Activated CD8-positive, alpha-beta memory T cell treated with anti-CD3 and anti-CD28 coated beads for 1 hour (primary cell): ENCODE measurements at places on chromosomes 12 and 14.

DNA sequence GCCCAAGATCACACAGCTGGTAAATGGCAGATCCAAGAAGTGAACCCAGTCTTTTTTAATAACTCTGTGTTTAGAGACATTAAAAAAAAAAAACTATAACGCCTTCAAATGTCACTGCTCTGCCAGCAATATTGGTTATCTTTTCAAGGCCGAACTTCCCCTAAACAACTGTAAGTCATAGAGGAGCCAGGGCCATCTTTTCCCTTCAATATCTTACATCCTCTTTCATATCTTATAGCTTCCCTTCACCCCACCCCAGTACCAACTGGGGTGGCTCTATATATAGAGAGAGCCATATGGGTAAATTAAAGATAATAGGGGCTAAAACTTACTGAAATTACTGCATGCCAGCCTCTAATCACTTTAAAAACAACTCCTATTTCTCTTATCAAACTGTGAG, 100.2 kb downstream of the STAB2 start:
- no peak for DNase-seq

DNA sequence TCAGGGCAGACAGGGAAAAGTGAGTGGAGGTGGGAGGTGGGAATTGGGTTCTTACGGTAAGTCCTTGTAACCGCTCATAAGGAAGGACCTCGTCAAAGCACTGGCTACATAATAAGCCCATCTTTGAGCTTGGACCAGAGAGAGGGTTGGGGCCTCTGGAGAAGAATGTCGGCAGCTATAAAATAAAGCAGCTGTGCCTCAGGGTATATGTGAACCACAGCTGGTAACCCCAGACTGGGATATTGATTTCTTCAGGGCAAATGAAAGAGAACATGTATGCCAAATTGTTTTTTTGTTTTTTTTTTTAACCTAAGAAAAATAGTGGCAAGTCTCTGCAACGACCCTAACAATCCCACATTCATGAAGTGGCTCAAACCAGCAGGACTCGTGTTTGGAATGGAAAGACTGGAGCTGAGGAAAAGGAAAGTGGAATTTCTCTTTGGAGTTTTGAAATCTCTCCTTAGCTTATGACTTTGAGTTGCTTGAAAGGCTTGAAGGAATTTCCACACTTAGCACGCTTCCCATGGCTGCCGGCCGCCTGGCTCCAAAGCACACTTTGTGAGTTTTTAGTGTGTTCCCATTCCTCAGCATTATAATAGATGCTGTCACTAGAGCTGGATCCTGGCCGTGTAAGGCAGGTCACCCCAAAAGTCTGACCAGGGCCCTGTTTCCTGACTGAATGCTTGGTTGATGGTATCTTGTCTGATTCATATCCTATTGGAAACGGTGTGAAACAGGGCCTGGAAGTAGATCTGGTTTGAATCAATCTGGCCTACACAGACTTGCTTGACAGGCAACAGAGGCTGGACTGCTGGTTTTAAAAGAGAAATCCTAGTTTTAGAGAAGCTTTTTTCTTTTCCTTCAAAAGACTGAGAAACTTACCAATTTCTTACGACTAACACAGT, 244.7 kb downstream of the MSRB3 start:
- no peak for DNase-seq

DNA sequence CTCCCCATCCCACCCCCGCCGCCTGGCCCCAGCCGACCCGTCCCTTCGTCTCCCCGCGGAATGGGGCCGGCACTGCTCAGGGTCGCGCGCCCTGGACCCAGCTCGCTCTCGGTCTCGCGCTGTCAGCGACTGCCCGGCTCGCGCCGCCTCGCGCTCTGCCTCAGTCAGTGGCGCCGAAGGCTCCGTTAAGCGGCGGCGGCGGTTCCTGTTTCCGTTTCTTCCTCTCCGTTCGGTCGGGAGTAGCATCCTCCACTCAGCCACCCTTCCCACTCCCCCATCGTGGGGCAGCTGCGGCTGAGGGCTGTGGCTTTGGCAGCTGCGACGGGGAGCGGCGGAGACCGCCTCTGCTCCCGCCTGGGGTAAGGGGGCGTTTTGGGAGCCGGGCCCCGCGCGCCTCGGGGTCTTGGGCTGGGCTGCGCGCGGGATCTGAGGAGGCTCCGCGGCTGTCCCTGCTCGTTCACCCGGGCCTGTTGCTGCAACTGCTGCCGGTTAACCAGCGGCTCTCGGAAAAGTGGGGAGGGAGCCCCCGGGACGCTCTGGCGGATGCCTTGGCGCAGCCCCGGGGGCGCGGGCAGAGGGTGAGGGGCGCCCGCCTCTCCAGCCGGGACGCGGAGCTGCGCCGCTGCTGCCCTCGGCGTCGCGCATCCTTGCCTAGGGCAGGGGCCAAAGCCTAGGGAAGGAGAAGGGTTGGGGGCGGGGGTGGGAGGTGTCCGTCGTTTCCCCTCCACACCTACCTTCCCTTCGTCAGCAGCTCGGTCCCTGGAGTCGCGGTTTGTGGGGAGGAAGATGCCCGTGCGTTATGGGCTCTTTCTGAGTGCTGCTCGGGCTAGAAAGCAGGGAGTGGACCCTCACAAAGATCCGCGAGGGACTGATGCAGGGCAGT, 567 bp downstream of the FUT8 start:
- DNase-seq: peak; percentile 29

DNA sequence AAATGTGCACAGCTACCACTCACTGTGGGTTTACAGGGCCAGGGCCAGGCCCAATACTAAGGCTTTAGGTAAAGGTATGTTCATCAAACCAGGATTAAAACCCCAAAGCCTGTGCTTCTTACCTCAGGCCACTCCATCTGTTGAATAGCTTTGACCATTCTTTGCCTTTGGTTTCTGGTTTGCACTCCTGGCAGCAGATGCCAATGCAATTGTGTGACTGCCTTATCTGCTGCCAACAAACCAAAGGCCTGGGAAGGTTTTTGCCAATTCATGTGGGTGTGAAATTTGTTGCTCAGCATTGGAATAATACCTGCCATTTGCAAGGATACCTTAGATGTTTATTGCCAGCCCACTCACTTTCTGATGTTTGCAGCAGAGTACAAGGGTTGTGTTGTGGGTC, 221.6 kb downstream of the C12orf75 start:
- no peak for DNase-seq

- DNase-seq: no peak
Measured at GRCh38 chr12:66863276-66863675, 184.4 kb upstream of the GRIP1 start.

- DNase-seq: no peak
Measured at GRCh38 chr12:25723921-25724491, 170.9 kb upstream of the LMNTD1 start.

GRCh38 chr12:56529656-56530055, 8.0 kb downstream of the RBMS2 start:
- DNase-seq: no peak

DNA sequence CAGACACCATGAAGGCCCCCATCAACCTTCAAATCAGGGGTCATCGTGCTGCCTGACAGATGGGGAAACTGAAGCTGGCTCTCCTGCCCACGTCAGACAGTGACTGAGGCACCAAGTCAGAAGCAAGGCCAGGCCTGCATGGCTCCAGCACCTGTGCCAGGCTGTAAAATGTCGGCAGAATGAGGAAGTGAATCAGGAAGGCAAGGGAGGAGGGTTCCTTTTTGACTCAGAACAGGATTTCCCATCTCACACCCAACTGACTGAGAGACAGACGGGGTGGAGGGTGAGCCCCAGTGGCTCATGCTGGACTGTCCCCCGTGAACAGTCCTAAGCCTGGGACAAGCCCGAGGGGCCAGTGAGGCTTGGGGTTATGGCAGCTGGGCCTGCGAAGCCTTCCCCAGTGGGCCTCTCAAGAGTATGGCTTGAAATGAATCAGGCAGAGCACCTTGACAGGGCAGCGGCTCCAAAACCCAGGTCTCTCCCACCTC, 20.9 kb downstream of the SYNE3 start:
- no peak for DNase-seq

GRCh38 chr14:93049315-93049714, 66.4 kb downstream of the ITPK1 start:
- no peak for DNase-seq

- no peak for DNase-seq
Measured at GRCh38 chr12:41186026-41186425, 2.1 kb upstream of the PDZRN4 start.

DNA sequence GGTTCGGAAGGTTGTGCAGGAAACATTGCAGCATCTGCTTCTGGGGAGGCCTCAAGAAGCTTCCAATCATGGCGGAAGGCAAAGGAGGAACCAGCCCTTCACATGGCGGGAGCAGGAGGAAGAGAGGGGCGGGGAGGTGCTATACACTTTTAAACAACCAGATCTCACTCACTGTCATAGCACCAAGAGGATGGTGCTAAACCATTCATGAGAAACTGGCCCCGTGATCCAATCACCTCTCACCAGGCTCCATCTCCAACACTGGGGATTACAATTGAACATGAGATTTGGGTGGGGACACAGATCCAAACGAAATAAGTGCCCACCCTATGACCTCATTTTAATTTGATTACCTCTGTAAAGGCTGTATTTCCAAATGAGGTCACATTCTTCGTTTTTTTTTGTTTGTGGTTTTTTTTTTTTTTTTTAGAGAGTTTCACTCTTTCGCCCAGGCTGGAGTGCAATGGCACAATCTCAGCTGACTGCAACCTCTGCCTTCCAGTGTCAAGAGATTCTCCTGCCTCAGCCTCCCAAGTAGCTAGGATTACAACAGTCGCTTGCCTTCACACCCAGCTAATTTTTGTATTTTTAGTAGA, 11.4 kb upstream of the ORAI1 start:
- DNase-seq: no peak

DNA sequence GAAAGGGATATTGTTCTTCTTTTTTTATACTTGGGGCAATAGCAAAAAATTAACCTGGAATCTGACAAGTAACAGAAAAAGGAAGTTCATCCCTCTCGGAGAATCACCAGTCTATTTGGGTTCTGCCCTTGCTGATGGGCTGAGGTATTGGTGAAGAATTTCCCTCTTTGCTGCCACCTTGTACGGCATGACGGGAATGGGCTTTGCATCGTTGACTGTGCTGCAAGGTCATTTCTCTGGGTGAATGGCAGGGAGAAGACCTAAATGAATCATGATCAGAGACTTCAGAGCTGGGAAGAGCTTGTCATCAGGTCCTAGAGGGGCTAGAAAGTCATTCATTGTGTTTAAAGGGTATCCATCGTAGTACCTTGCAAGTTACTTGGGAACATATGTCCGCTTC, 12.0 kb downstream of the C1S start:
- DNase-seq: no peak

GRCh38 chr14:31855262-31855661, 221.8 kb upstream of the ARHGAP5 start:
- no peak for DNase-seq

- DNase-seq: no peak
Measured at GRCh38 chr14:63470962-63471793, 72.0 kb downstream of the PPP2R5E start.

GRCh38 chr14:101061411-101062064, 158.0 kb upstream of the RTL1 start:
- DNase-seq: no peak

GRCh38 chr12:84290168-84290567, 622.4 kb downstream of the SLC6A15 start:
- DNase-seq: no peak
